ENCODE measurements at places on chromosomes 3 and 15.
A peak's percentile ranks its signal among the peaks of the same experiment; 100 is the strongest.

GRCh38 chr3:123110976-123111615 lies 44.3 kb downstream of the PDIA5 start:
- no peak for DNase-seq

- DNase-seq, result no peak
Measured at GRCh38 chr15:74253211-74253921, 17.2 kb downstream of the CCDC33 start.

- no peak for DNase-seq
Measured at GRCh38 chr3:22779737-22780136, 423.4 kb upstream of the UBE2E2 start.

- no peak for DNase-seq
Measured at GRCh38 chr3:45041666-45042065, 15.6 kb downstream of the CLEC3B start.

- DNase-seq, result no peak
Measured at GRCh38 chr3:14374444-14374883, 27.9 kb upstream of the SLC6A6 start.

- DNase-seq, result no peak
Measured at GRCh38 chr15:60673918-60674558, 195.1 kb upstream of the ICE2 start.

DNA sequence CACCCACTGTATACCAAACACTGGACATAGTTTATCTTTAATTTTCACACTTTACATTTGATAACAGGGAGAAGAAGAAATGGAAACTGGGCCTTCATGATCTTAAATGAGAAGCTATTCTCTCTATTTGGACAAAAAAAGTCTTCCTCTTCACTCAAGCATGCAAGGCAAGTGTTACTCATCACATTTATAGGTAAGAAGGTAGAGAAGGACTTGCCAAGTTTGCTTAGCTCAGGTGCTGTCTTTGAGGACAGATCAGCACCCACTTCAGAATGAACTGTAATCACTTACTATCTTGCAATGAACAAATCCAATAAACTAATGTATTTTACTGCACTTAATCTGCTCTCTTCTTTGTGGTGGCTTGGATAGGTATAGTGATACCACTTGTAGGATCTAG lies 1.1 kb upstream of the MYH15 start:
- no peak for DNase-seq

DNA sequence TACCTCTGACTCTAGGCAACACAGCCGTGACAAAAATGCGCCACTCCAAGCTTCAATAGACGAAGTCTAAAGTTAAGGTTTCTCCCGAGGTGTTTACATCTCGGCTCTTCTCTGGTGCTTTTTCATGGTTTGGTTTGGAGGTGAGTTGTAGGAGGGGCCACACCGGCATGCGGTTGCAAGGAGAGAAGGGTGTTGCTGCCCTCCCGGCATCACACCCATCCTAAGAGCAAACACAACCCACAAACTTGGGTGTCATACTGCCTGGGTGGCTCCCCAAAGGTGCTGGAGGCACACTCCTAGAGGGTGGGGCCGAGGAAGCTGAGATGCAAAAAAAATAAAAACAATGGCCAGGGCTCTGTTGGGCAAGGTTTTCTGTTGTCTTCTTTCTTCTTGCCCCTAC lies 225.2 kb upstream of the ICE2 start:
- DNase-seq, result no peak

- DNase-seq, result no peak
Measured at GRCh38 chr3:194422188-194422587, 23.1 kb upstream of the GP5 start.

- no peak for DNase-seq
Measured at GRCh38 chr3:147312786-147313280, 93.5 kb downstream of the ZIC4 start.

DNA sequence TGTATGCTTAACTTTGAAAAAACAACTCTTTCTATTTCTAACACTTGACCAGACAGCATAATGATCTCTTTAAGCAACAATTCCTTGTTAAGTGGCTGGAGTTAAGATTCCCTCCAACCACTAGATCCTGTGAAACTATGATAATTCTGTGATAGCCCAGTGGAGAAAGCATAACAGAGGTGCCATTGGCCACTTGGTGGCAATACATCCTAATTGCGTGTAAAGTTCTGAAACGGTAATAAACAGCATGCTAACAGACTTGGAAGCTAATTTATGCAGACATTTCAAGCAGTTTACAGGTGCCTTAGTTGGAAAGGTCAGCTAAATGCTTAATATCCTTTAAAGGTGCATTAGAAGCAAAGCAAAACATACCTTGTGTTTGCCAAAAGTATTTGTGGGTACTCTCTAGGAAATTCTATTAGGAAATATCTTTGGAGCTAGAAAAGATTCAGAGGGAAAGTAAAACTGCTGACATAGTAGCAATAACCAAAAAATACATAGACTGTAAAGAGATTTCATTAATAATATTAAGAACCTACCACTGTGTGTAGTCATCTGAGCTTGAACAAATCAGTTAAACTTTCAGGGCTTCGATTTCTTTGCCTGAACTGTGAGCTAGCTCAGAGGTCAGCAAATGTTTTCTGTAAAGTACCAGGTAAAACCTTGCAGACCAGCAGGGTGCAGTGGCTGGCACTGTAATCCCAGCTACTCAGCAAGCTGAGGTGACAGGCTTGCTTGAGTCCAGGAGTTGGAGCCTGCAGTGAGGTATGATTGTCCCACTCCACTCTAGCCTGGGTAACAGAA lies 19.0 kb upstream of the CSTA start:
- DNase-seq, result no peak

GRCh38 chr15:57019496-57020160 lies 101.2 kb downstream of the TCF12 start:
- no peak for DNase-seq

DNA sequence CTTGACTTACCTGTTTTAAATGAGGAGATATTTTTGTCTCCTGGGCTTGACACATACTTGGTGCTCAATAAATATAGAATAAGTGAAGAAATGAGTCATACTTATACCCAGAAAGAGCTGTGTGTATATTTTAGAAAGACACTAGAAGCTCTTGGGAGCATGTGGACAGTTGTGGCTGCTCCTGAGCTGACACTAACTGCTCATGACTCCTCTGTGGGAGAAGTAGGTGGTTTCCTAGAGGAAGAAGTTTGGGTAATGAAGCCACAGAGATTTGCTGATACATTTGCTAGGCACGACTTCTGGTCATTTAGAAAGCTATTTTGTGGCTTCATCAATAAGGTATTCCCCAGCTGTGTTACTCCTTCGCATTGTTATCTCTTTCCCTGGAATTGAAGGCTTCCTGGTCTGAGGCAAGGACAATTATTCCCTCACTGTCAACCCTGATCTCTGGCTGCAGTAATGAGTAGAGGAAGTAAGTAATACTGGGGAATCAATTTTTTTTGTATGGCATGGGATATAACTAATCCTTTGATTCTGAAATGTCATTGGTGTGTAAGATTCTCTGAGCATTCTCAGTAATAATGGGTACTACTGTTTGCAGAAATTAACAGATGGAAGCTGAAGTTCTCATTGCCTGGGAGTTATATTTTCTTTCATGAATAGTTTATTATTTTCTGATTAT lies 79.6 kb upstream of the DCBLD2 start:
- DNase-seq, result no peak

DNA sequence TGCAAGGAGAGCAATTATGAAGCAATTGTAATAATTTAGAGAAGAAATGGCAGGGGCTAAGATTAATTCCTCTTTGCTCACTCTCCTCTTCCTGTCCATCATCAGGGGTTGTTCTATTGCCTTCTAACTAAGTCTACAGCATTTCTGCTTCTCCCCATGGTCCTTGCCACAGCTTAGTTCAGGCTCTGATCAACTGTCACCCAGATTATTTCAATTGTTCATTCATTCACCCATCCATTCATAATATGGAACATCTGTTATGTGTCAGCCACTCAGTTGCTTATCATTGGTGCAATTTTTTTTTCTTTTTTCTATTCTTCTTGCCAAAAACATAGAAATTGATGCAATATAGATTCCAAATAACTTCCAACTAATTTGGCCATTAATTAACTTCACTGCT lies 93.2 kb downstream of the CD47 start:
- no peak for DNase-seq

GRCh38 chr3:52777127-52777958 lies at the start of gene ITIH1:
TSS of gene ITIH1 (plus strand) at chr3:52777599. CDS start at chr3:52777616, 17 bp downstream.
- DNase-seq, result no peak

DNA sequence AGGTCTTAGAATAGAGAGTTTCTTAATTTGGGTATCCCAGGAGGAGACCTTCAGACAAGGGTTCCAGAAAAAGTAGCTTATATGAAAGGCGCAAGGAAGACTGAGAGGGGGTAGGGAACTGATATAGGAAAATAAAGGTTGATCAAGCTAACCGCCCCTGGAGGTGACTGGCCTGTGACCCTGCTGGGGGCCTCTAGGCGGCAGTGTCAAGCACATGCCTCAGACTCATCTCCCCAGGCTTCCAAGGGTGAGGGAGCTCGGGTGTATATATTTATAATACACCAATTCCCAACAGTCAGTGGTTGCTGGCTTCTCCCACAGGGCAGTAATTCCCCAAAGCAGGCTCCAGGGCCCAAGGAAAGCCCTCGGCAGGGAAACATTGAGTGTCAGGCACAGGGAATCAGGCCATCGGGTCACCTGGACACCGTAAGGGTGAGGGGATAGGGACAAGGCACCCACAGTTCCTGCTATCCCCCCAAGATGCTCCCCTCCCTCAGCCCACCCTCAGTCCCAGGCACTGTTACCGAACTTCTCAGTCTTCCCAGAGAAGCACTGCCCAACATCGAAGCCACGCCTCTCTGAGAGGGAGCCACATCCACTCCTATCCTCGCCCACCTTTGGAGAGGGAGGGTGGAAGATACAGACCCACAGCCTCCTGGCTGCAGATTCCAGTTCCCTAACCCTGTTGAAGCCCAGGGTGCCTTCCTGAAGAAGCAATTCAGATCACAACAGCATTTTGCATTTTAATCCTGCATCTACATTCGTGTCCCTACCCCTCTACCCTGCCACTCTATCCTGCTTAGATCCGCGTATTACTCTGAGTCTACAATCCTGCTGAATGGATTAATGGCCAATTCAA lies 19.5 kb upstream of the CAV3 start:
- DNase-seq, result no peak

GRCh38 chr3:18405141-18405540 lies 20.0 kb downstream of the SATB1 start:
- DNase-seq, result no peak

GRCh38 chr3:41572092-41572491 lies 372.8 kb downstream of the CTNNB1 start:
- no peak for DNase-seq

DNA sequence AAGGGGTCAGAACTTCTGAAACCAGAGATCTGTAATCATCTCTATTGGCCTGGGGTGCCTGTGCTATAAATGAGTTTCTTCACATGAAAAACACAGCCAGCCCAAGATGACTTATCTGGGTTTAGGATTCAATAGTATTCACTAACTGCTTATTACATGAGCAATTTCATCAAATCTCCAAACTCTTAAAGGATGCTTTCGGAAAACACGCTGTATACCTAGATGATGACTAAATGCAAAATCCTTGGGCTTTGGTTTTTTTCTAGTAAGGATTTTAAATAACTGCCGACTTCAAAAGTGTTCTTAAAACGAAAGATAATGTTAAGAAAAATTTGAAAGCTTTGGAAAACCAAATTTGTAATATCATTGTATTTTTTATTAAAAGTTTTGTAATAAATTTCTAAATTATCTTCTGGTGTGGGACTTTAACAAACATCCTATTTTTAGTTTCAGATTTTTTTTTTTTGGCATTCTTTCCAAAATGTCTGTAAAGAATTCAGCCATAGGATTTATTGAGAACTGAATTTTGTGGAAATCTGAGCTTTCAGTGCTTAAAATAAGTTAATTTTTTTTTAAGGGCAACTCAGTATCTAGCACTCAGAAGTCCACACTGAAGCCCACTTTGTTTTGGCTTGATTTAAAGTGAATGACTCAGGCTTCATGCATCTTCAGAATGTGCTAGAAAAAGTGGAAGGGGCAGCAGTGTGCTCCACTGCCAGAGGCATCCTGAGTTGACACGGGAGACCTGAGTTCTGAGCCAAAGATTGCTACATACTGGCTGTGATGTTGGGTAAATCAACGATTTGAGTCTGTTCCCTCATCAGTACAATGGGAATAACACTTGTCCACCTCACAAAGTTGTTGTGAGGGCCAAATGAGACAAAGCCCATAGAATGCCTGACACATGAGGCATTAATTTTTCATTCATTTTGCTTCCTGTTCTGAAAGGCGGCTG lies 18.7 kb downstream of the TMEM43 start:
- DNase-seq, result no peak

DNA sequence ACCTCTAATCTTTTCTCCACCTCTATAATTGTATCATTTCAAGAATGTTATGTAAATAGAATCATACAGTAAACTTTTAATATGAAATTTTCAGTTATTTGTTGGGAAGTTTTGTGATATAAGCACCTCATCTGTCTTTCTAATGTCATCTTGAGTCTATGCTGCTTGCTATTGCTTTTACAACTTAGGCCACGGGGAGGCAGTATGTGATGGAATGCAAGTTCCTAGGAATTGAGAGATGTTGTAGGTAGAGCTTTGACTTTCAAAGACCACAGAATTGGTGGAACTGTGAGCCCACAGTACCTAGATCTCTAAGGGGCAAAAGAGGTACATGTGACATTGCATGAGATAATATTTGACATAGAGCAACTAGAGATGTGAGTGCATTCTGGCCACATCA lies 328.3 kb downstream of the MFSD1 start:
- DNase-seq, result no peak

- no peak for DNase-seq
Measured at GRCh38 chr15:68566377-68566954, 12.3 kb upstream of the CORO2B start.

GRCh38 chr3:170044795-170045244 lies 7.0 kb downstream of the GPR160 start:
- no peak for DNase-seq

- DNase-seq, result no peak
Measured at GRCh38 chr15:60605879-60606307, 127.0 kb upstream of the ICE2 start.

DNA sequence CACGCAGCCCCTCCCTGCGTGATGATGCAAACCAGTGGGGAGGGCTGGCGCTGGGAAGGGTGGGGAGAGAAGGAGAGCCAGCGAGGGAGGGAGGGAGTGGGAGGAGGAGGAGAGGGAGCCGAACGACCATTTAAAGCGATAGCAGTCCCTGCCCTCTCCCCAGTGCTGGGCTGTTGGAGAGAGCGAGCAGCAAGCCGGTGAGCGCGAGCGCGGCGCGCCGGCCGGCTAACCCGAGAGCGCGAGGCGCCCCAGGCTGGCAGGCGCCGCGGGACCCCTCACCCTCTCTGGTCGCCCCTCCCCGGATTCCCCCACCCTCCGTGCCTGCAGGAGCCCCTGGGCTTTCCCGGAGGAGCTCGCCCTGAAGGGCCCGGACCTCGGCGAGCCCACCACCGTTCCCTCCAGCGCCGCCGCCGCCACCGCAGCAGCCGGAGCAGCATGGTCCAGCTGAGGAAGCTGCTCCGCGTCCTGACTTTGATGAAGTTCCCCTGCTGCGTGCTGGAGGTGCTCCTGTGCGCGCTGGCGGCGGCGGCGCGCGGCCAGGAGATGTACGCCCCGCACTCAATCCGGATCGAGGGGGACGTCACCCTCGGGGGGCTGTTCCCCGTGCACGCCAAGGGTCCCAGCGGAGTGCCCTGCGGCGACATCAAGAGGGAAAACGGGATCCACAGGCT lies at the start of gene GRM7:
TSS of gene GRM7 (plus strand) at position 162 of the 671 bp plus-strand sequence.
- DNase-seq, result peak; percentile 65
